ENCODE measurements at places on chromosomes 1 and 21.

DNA sequence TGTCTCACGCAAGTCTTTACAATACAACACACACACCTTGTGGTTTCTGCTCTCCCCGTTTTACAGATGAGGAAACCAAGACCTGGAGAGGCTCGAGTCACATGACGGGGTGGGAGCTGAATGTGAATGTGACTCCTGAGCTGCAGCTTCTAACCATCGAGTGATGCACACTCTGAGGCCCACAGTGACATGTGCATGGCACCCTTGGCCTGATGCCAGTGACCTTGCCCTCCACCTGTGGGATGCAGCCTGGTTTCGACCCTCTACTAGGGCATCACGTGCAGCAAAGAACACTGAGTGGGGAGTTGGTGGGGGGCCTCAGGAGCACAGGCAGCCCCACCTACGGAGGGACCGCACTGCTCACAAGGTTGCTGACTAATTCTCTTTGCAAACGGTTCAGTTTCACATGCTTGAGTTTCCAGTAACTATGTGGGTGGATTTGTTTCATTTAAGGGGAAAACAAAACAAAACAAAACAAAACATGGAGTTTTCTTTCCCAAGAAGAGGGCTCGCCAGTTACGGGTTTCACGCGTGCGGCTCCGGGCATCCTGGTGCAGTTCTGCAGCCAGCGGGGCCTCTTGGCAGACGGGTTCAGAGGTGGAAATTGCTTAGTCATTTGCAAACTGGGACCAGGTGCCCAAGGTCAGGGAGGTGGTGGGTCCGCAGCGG, 22.9 kb downstream of the SPSB1 start:
- H3K36me3 ChIP-seq = no peaks in the 10 kb centered on the region
- peaks cover 17% of the 10 kb centered on the region for H3K4me1 ChIP-seq
- no peaks in the 10 kb centered on the region for H3K27me3 ChIP-seq
- H3K4me3 ChIP-seq = no peak overlapping the region
- DNase-seq = no peak
- no peak overlapping the region for H3K27ac ChIP-seq

GRCh38 chr1:244863491-244864252, 671 bp downstream of the HNRNPU start:
- DNase-seq = peak; percentile 81
- peak overlapping the region; percentile 97 for H3K4me3 ChIP-seq
- peaks cover 39% of the 10 kb centered on the region for H3K4me1 ChIP-seq
- H3K27ac ChIP-seq = peak overlapping the region; percentile 100

GRCh38 chr1:198830412-198830811, 191.6 kb downstream of the PTPRC start:
- H3K4me1 ChIP-seq = no peaks in the 10 kb centered on the region
- no peak overlapping the region for H3K4me3 ChIP-seq
- DNase-seq = no peak
- no peaks in the 10 kb centered on the region for H3K36me3 ChIP-seq
- no peaks in the 10 kb centered on the region for H3K27me3 ChIP-seq
- no peak overlapping the region for H3K27ac ChIP-seq

DNA sequence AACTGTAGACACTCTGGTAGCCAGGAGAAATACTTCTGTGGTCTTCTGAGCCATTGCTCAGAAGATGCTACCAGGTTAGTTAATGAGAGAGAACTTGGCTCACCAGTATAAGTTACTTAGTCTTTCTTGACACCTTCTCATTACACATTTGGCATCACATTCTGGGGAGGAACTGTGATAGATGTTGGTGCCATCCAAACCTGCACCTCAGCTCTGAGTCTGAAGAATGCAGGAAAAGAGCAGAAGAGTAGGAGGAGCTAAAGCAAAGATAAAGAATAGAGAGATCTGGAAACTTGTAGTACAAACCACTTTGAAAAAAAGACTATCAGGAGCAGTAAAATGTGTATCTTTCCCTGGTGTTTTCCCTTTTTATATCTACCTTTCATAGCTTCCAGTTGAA, 58.9 kb downstream of the RGL1 start:
- H3K27ac ChIP-seq = no peak overlapping the region
- no peaks in the 10 kb centered on the region for H3K27me3 ChIP-seq
- peaks cover 4% of the 10 kb centered on the region for H3K4me1 ChIP-seq
- H3K4me3 ChIP-seq = no peak overlapping the region
- DNase-seq = no peak
- H3K36me3 ChIP-seq = peaks cover 16% of the 10 kb centered on the region

GRCh38 chr1:22056043-22056442, 3.5 kb downstream of the CDC42 start:
- peaks cover 11% of the 10 kb centered on the region for H3K36me3 ChIP-seq
- H3K4me3 ChIP-seq = no peak overlapping the region
- H3K27ac ChIP-seq = no peak overlapping the region
- no peaks in the 10 kb centered on the region for H3K27me3 ChIP-seq
- peaks cover 70% of the 10 kb centered on the region for H3K4me1 ChIP-seq
- no peak for DNase-seq

GRCh38 chr1:94296018-94296417, 58.6 kb upstream of the ARHGAP29 start:
- H3K27ac ChIP-seq = no peak overlapping the region
- DNase-seq = no peak
- no peaks in the 10 kb centered on the region for H3K36me3 ChIP-seq
- H3K4me3 ChIP-seq = no peak overlapping the region

DNA sequence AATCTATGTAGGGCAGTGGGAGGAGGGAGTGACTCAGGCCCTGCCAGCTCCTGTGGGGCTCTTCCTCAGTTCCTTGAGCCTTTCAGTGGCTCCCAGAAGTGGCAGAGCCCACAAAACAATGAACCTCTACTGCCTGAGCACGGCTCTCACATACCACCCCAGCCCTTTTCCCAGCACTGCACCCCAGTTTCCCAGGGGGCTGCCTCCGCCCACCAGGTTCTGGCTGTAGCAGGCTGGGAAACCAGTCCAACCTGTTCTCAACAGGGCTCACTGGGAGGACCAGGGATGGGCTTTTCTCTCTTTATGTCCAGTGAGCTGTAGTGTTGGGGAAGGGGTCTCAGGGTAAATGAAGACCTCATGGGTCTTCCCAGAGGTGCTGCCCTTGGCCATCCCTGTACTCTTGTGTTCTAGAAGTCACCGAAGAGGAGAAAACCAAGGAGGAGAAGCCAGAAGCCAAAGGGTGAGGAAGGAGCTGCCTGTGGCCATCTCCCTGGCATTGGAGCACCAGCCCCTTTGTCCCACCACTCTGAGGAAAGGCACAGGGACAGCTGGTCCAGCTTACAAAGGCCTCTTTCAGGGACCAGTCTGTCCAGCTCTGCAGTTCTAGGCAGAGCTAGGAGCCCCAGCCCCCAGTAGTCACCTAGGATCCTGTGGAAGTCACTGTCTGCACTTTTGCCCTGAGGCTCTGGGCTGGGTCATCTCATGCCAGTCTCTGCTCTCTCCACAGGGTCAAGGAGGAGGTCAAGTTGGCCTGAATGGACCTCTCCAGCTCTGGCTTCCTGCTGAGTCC, 3.5 kb downstream of the MARCKSL1 start:
- no peak overlapping the region for H3K4me3 ChIP-seq
- H3K27me3 ChIP-seq = no peaks in the 10 kb centered on the region
- H3K4me1 ChIP-seq = peaks cover 21% of the 10 kb centered on the region
- H3K27ac ChIP-seq = no peak overlapping the region
- DNase-seq = no peak

DNA sequence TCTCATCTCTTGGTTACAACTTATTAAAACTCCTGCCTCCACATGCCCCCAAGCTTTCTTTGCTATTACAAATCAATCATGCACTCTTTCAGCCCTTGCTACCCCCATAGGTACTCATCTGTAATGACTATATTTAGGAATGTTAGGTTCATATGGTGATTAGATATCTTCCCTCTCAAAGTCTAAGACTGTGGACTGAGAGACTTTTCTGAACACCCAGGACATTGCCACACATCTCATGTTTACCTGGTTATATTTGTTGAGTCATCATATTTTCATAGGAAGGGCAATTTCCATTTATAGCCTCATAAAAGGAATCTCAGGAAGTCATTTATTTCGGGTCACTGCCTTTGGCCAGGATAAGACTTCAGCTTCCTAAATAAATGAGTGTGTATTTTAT, 81.5 kb upstream of the LPGAT1 start:
- no peaks in the 10 kb centered on the region for H3K4me1 ChIP-seq
- no peak for DNase-seq
- H3K4me3 ChIP-seq = no peak overlapping the region
- no peaks in the 10 kb centered on the region for H3K36me3 ChIP-seq

DNA sequence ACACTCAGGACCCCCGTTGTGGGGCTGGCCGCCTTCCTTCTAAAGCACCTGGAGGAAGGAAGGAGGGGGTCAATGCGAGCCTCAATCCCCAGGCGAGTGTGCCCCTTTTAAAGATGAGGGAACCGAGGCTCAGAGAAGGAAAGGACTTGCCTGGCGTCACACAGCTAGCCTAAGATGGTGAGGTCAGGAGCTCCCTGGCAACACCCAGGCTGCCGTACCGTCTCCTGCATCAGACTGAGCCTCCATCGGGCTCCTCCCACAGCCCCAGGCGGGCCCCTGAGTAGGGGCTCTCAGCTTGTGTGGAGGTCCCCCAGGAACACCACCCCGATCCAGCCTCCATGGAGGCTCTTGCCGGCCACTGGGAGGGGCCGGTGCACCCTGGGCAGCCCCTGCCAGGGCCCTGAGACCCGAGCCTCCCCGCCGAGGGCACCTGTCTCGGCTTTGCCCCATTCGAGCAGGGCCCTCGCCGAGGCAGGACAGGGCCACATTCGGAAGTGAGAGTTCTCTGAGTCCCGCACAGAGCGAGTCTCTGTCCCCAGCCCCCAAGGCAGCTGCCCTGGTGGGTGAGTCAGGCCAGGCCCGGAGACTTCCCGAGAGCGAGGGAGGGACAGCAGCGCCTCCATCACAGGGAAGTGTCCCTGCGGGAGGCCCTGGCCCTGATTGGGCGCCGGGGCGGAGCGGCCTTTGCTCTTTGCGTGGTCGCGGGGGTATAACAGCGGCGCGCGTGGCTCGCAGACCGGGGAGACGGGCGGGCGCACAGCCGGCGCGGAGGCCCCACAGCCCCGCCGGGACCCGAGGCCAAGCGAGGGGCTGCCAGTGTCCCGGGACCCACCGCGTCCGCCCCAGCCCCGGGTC, at the start of gene AIRE:
AIRE (plus strand) TSS at position 739 of the 855 bp plus-strand sequence. CDS start 131 bp downstream, outside the sequence.
- no peaks in the 10 kb centered on the region for H3K36me3 ChIP-seq
- no peak within 1 kb of the TSS for H3K27ac ChIP-seq
- no peaks in the 10 kb centered on the region for H3K4me1 ChIP-seq
- H3K27me3 ChIP-seq = peaks cover 19% of the 10 kb centered on the region

DNA sequence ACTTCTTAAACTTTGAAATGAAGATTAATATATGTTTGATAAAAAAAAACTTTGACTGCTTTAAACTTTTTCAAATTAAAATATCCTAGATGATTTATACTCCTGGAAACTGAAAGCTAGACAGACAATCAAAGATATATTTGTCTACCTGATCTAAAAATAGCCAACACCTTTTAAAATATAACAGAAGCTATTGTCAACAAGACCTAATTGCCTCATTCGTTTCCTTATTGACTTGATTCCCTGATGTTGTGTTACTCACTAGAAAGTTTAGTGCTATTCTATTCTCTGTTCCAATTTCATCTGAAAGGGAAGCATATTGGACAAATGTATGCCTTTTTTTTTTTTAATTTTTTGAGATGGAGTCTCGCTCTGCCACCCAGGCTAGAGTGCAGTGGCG, 445.6 kb upstream of the ADAMTS5 start:
- H3K36me3 ChIP-seq = no peaks in the 10 kb centered on the region
- H3K27ac ChIP-seq = no peak overlapping the region
- H3K27me3 ChIP-seq = no peaks in the 10 kb centered on the region
- DNase-seq = no peak
- H3K4me3 ChIP-seq = no peak overlapping the region

DNA sequence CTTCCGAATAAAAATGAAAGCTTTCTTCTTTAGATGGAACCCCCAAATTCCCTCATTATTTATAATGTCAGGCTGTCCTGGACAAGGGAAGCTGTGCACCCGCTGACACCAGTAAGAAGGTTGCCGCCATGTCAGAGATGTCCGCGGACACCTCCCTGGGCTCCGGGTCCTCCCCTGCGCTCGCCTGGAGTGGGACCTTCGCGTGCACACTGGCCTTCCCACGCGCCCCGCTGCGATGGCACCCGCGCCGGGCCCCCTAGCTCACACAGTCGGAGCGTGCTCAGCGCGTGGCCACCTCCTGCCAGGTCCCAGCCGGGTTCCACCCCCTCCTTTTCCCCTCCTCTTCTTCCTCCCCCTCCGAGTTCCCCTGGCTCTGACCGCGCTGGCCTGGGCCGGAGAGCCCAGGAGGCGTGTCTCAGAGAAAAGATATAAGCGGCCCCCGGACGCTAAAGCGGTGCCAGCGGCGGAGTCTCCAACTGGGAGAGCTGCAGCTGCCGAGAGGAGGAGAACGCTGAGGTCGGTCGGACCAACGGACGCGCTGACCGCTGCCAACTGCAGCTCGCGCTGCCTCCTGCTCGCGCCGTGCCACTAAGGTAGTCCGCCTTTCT, at the start of gene G0S2:
G0S2 (plus strand) TSS at position 456 of the 608 bp plus-strand sequence. CDS start 273 bp downstream, outside the sequence.
- H3K27ac ChIP-seq = peak within 1 kb of the TSS; percentile 55
- H3K27me3 ChIP-seq = no peaks in the 10 kb centered on the region
- no peaks in the 10 kb centered on the region for H3K36me3 ChIP-seq
- peaks cover 21% of the 10 kb centered on the region for H3K4me1 ChIP-seq
- DNase-seq = peak; percentile 82

GRCh38 chr1:12124693-12125421, 41.9 kb upstream of the TNFRSF1B start:
- H3K27me3 ChIP-seq = no peaks in the 10 kb centered on the region
- DNase-seq = peak; percentile 85
- no peak overlapping the region for H3K4me3 ChIP-seq
- no peaks in the 10 kb centered on the region for H3K36me3 ChIP-seq

DNA sequence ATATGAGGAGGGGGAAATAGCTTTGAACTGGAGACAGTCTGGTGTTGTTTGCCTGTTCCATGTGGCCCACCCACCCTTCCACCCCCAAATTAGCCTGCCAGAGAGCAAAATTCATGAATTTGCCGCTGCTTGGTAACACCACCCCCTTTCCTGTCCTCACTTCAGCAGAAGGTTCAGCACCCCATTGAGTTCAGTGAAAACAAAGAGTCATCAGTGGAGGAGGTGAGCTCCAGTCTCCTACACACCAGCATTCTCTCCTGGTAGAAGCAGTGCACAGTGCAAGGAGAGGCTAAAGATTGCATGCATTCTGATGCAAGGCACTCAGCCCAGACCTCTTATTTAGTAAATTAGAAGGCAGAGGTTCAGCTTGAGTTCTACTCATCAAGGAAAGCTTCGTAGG, 99.7 kb upstream of the DYNLT5 start:
- no peaks in the 10 kb centered on the region for H3K4me1 ChIP-seq
- no peaks in the 10 kb centered on the region for H3K36me3 ChIP-seq
- no peaks in the 10 kb centered on the region for H3K27me3 ChIP-seq
- DNase-seq = no peak

DNA sequence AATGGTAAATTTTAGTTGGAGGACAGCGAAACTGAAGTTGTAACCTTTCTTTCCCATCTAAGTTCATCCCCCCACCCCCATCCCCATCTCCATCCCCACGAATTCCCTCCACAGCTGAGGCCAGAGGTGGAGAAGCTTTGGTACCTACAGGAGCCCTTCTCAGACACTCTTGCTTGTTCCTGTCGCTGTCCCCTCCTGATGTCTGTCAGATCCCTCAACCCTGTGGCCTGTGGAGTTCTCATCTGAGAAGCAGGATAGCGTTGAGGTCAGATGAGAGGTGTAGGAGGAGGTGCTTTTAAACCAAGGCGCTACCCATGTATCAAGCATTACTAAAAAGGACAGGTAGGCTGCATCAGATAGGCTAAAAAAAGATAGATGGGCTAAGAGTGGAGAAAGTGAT, 769 bp downstream of the NTPCR start:
- H3K27ac ChIP-seq = no peak overlapping the region
- no peaks in the 10 kb centered on the region for H3K27me3 ChIP-seq
- H3K36me3 ChIP-seq = peaks cover under 1% of the 10 kb centered on the region
- H3K4me1 ChIP-seq = peaks cover 15% of the 10 kb centered on the region
- peak overlapping the region; percentile 87 for H3K4me3 ChIP-seq

Data from upper lobe of right lung (tissue), 1 donor.